ENCODE measurements at places on chromosomes 1 and 21.
A peak's percentile ranks its signal among the peaks of the same experiment; 100 is the strongest.

- DNase-seq: no peak
These were observed 3.3 kb downstream of the NCMAP start for GRCh38 chr1:24558902-24559791.

DNA sequence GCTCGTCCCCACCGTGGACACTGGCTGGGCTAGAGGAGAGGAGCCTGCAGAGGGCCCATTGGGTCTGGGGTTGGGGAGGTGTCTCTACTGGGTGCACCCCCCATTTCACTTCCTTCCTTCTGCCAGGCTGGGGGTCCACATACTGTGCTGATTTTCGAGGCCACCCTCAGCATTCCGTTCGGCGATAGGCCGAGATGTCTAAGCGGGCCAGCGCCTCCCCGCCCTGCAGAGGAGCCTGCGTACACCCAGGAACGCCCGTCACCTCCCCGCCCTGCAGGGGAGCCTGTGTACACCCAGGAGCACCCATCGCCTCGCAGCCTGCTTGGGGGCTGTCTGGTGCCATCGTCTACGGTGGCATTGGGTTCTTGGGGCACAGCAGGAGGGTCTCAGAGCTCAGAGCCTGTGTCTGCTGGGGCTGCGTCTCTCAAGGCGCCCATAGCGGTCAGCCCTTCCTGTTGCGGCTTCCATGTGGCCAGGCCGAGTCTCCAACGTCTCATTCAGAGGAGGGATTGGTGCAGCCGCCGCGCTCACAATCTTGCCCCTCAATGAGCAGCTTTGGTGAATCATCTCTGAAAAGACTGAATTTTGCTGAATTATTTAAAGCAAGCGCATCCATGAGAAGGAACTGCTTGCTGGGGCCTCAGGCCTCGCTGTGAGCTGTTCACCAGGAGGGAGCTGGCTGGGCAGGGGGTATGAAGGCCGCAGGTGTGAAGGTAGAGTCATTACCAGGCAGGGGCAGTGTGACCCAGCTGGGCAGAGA, 30.7 kb upstream of the AGPAT3 start:
- no peak for DNase-seq

DNA sequence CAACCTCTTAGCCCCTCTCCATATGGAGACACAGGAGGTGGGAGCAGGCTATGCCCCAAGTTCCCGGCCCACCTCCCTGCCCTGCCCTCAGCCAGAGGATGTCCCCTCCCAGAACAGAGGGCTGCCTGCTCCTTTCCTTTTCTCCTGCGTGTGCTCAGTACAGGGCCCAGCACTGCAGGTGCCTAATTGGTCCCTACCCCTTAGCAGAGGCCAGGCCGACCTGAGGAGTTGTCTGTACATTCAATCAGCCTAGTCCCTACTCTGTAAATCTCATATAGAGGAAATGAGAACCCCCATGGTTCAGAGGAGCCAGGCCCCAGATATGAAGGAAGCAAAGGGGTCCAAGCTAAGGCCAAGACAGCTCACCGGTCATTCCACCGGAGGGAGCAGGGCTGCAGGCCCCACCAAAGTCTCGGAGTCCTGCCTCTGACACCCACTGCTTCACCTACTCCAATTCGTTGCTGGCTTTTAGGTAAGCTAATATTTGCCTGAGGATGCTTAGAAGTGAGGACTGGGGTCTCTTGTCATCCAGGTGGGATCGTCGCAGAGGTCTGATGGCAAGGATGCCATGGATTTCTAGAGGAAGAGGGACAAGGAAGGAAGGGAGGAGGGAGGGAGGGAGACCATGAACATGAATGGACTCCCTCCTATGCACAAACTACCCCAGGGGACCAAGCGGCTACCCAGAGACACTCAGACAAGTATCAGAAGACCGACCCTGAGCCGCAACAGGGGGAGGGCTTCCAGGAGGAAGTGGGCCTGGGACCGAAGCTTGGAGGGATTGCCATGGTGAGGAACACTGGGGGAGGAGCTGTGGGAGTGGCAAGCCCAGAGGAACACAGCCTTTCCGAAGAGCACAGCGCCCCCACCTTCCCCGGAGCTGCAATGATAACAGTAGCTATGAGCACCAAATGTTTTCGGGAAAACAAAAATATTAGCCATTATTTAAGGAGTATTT, 30.4 kb upstream of the FOXO6 start:
- no peak for DNase-seq

GRCh38 chr1:41646186-41646585, 161.7 kb upstream of the EDN2 start:
- DNase-seq: no peak

DNA sequence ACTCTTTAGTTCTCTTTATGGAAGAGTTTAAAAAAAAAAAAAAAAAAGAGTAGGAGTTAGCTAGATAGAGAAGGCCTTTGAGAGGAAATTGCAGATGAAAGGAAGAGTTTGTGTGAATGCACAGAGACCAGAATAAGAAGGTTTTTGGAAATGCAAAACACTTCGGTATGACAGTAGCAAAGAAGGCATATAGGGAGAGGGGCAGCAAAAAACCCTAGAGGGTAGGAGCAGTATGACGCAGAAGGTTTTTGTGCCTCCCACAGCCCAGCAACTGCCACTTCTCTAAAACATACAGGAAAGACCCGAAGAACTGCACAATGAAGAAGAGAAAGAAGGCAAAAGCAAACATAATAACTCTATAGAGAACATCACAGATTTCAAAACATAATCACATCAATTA, 84.3 kb downstream of the WDR64 start:
- DNase-seq: no peak

DNA sequence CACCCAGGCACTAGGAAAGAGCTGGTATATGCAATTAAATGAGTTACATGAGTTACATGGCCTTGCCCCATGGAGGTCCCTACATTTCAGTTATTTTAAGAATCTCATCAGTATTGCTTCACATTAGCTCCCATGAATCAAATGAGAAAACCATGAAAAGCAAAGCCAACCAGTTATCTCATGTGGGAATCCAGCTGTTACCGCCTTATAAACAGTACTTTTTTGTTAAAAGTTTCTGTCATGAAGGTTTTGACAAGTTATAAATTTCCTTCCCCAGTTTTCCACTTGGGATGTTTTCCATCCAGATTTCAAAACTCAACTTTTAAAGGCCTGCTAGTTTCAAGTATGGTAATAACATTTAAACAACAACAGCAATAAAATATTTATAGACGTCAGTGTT, 544.8 kb downstream of the NUF2 start:
- no peak for DNase-seq

DNA sequence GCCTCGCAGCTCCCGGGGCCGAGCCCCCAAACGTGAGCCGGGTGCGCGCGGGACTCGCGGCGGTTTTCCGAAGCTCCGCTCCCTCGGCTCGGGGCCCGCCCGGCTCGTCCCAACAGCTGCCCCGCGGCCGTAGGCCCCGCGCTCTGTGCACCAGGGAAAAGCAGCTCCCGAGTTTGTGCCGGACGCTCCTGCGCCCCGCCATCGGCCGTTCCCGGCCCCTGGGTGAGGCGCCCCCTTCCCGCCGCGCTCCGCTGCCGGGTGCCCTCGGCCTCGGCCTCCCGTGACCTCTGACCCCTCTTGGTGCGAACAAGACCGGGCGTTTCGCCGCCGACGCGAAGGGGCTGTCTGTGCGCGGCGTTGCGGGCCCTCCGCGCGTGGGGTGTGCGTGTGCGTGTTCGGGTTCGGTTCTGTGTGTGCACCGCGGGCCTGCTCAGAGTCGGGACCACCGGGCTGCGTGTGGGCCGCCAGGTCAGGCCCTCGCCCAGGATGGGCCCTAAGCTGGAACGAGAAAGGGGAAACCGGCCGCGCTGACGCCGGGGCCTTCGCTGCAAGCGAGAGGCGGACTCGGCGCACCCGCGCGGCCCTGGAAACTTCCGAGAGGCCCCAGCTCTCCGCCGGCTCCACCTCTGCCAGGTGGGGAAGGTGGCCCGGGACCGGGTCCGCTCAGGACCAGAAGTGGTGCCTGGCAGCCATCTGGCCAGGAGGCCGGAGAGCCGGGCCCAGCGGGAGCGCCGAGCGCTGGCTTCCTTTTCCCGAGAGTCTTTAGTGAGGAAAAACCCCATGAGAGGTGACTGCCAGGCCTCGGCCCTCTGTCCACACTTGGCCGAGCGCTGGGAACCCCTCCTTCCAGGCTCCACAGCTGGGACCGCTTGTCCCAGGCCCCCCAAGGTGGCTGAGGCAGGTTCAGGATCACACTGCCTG, 1.9 kb downstream of the PRDM16 start:
- DNase-seq: peak; percentile 79

GRCh38 chr1:8481650-8482380, 163.9 kb downstream of the SLC45A1 start:
- DNase-seq: no peak

DNA sequence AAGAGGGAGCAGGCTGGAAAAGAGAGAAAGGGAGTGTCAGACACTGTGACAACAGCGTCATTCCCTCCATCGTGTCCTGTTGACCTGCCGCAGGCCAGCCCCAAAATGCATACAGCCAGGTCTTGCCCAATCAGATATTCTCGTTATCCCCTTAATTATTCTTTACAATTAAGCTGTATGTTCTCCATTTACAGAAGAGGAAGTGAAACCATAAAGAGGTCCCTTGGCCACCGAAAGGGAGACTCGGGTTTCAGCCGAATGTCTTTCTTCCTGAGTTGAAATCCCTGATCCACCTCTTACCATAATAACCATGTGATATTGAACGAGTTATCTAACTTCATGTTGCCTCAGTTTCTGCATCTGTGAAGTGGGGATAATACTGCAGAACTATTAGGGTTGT, 70.5 kb downstream of the IGSF21 start:
- no peak for DNase-seq

- DNase-seq: no peak
These were observed 21.5 kb upstream of the PADI3 start for GRCh38 chr1:17227358-17227915.

- no peak for DNase-seq
These were observed 108.0 kb downstream of the LBR start for GRCh38 chr1:225319871-225320270.

DNA sequence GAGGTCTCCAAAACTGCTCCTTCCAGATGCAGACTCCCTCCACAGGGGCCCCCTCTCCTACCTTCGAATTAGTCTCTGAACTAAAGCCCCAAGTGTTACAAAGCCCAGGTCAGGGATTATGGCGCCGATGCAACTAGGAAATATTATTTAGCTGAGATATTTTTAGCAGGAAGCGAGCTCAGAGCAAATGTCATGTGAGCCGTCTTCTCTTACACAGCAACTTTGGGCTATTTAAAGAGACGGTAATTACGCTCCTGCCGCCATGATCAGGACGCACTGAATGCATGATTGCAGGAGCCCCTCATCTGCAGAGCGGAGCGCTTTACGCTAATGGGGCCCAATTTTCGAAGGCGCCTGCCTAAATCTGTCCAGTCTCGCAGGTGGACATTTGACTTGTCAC, 55.3 kb upstream of the TARDBP start:
- DNase-seq: no peak

DNA sequence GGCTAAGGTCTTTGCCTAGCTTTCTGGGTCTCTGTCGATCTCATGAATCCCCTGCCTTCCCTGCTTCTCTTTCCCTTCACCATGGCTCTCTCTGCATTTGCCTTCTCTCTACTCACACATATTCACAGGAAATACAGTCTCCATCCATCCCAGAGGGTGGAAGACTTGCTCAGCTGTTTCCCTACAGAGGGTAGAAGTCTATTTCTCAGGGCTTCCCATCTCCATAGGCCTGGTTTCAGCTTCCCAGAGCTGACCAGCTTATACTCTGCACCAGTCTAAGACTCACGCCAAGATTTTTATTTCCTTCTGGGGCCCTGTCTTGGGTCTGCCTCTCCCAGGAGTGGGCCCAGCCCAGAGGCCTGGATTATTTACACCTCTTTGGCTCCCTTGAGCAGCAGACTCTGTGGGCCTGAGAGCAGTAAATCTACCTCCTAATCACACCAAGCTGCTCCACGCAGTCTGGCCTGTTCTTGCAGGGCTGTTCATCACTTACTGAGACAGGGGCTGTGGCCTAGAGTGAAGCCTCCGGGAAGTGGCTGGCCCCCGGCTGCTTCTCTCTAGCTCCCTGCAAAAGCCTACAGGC, 102.5 kb downstream of the PLXNA2 start:
- no peak for DNase-seq

- no peak for DNase-seq
These were observed 53.2 kb downstream of the C1orf198 start for GRCh38 chr1:230814949-230815692.

- DNase-seq: peak; percentile 73
These were observed 16.3 kb upstream of the CDK18 start for GRCh38 chr1:205488074-205488723.

- DNase-seq: no peak
These were observed 146.0 kb downstream of the PLA2G4A start for GRCh38 chr1:186974774-186975181.

GRCh38 chr21:26461500-26461899, 111.6 kb downstream of the CYYR1 start:
- no peak for DNase-seq

GRCh38 chr1:13775459-13775858, 75.5 kb downstream of the PRDM2 start:
- DNase-seq: no peak

GRCh38 chr1:221720545-221720944, 21.3 kb downstream of the DUSP10 start:
- no peak for DNase-seq

All from bone marrow (tissue), 2 donors.